ENCODE measurements at places on chromosomes 1 and 21. TPM values are rescaled to one million over a fixed set of nuclear protein-coding genes. Genes with fewer than 3 reads are reported as not detected.

- H3K4me1 ChIP-seq: no peaks in the 10 kb centered on the region
- no peaks in the 10 kb centered on the region for H3K27me3 ChIP-seq
- no peak for DNase-seq
- no peak overlapping the region for H3K27ac ChIP-seq
These were observed 57.3 kb downstream of the SLC37A1 start for GRCh38 chr21:42570841-42571387.

DNA sequence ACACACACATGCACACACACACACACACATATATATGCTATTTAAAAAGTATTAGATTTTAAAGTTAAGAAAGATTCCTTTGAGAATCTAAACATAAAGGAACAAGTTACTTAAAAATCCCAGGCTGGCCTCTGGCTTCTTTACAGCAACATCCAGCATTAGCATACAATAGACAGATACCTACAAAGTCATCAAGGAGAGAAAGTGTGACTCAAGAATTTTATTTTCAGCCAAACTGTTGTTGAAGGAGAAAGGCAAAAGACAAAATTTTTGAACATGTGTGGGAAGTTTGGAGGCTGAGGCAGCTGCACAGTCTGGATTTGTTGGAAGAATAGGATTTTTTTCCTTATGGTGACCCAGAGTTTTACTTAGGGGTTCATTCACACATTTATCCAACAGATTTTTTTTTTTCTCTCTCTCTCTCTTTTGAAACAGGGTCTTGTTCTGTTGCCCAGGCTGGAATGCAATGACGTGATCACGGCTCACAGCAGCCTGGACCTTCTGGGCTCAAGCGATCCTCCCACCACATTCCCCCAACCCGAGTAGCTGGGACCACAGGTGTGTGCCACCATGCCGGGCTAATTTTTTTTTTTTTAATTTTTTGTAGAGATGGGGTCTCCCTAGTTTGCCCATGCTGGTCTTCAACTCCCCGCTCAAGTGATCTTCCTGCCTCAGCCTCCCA lies 24.0 kb upstream of the SPOCD1 start:
- DNase-seq: no peak
- no peaks in the 10 kb centered on the region for H3K36me3 ChIP-seq
- no peak overlapping the region for H3K27ac ChIP-seq
- no peaks in the 10 kb centered on the region for H3K4me1 ChIP-seq
- no peaks in the 10 kb centered on the region for H3K27me3 ChIP-seq
- H3K4me3 ChIP-seq: no peak overlapping the region

- H3K27me3 ChIP-seq: no peaks in the 10 kb centered on the region
- H3K27ac ChIP-seq: no peak overlapping the region
- DNase-seq: no peak
- no peaks in the 10 kb centered on the region for H3K4me1 ChIP-seq
These were observed 496.3 kb downstream of the KIF26B start for GRCh38 chr1:245651093-245651492.

Gene CLCA2
- total RNA-seq: not detected

GRCh38 chr1:198437332-198437731 lies 103.1 kb downstream of the ATP6V1G3 start:
- no peak for DNase-seq
- H3K4me1 ChIP-seq: no peaks in the 10 kb centered on the region
- H3K27ac ChIP-seq: no peak overlapping the region
- no peaks in the 10 kb centered on the region for H3K36me3 ChIP-seq
- H3K4me3 ChIP-seq: no peak overlapping the region

DNA sequence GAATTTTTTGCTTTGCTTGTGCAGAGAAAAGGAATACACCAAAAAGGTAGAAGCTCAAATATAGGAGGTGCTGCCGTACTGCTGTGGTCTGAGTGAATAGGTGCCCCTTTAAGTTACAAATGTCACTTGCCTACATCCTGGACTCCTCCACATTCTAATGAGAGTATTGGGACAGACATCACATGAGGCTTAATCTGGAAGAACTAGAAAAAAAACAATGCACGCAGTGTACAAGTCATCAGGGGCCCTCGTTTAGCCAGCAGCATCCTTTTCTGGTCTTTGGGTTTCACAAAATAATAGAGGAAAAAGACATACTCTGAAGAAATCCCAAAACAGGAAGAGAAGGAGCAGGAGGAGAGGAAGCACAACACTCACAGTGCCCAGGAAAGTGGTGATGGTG lies 89.3 kb downstream of the SLC44A5 start:
- no peak overlapping the region for H3K27ac ChIP-seq
- no peaks in the 10 kb centered on the region for H3K36me3 ChIP-seq
- H3K4me3 ChIP-seq: no peak overlapping the region
- DNase-seq: no peak

Gene PCP4
- total RNA-seq: not detected

GRCh38 chr1:217088011-217088410 lies 364.8 kb upstream of the ESRRG start:
- H3K36me3 ChIP-seq: no peaks in the 10 kb centered on the region
- H3K27me3 ChIP-seq: peaks cover 5% of the 10 kb centered on the region

DNA sequence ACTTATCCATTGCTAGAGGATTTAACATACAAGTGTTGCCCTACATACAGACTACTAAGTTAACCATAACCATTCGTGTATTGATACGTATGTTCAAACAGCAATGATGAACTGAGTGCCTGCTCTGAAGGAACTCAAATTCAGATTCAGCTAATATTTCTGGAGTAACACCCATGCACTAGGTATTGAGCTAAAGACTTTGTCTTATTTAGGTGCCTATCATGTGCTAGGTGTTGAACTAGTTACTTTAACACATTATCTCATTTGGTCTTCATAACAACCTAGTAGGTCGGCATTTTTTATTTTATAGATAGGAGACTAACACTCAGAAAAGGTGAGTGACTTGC lies 160.0 kb downstream of the LTN1 start:
- no peaks in the 10 kb centered on the region for H3K36me3 ChIP-seq
- H3K4me1 ChIP-seq: no peaks in the 10 kb centered on the region
- no peak for DNase-seq

- DNase-seq: no peak
- H3K27ac ChIP-seq: peak overlapping the region; percentile 91
- H3K4me1 ChIP-seq: peaks cover 58% of the 10 kb centered on the region
- H3K36me3 ChIP-seq: peaks cover 15% of the 10 kb centered on the region
These were observed 3.0 kb downstream of the IER5 start for GRCh38 chr1:181091309-181092040.

DNA sequence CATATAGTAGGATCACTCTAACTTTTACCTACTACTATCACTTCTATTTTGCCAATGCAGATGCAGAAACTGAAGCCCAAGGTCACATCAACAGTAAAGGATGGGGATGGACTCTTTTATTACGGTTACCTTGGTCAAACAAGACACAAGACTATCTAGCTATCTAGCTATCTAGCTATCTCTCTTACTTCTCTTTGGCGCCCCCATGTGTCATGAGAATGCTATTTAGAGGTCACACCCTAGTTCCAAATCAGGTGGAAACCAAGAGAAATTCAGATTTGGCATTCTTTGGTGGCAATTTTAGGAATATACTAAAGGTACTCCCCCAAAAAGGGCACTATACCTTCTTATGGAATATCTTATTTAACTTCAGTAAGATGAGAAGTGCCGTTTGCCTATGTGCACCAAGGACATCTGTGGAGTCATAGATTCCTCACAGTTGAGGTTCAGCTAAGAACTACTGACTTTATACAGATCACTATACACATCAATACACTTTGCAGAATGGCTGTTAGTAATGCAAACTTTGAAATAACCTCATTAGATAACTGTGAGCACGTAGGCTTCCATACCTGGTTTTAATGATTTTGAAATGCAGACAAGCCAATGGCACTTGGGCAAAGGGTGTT lies 6.7 kb downstream of the ZNF648 start:
- H3K27me3 ChIP-seq: no peaks in the 10 kb centered on the region
- no peaks in the 10 kb centered on the region for H3K4me1 ChIP-seq
- H3K36me3 ChIP-seq: no peaks in the 10 kb centered on the region
- H3K4me3 ChIP-seq: no peak overlapping the region

DNA sequence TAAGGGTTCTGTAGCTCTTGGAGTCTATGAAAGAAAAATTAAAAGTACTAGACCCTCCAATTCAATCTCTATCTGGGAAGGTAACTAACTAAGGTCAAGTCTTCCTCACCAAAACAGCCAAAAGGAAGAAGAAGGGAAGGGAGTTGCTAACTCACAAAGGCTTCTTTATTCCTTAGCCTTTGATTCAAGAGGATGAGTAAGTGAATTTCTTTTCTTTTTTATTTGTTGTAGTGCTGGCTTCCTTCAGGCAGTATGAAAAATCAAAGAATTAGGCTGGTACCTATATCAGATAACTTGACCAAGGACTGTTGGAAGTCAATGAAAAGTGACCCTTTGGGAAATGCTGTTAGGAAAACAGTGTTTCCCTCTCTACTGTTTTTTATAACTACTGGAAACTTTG lies 144.4 kb upstream of the NRIP1 start:
- no peak overlapping the region for H3K27ac ChIP-seq
- H3K27me3 ChIP-seq: no peaks in the 10 kb centered on the region
- H3K36me3 ChIP-seq: no peaks in the 10 kb centered on the region
- no peaks in the 10 kb centered on the region for H3K4me1 ChIP-seq

- no peaks in the 10 kb centered on the region for H3K36me3 ChIP-seq
- H3K4me1 ChIP-seq: no peaks in the 10 kb centered on the region
- DNase-seq: no peak
- no peaks in the 10 kb centered on the region for H3K27me3 ChIP-seq
- no peak overlapping the region for H3K27ac ChIP-seq
- H3K4me3 ChIP-seq: no peak overlapping the region
These were observed 75.2 kb downstream of the RERE start for GRCh38 chr1:8742022-8742924.

- DNase-seq: peak; percentile 35
- H3K4me3 ChIP-seq: peak overlapping the region; percentile 81
- H3K4me1 ChIP-seq: peaks cover 5% of the 10 kb centered on the region
- no peaks in the 10 kb centered on the region for H3K27me3 ChIP-seq
- H3K27ac ChIP-seq: peak overlapping the region; percentile 96
- peaks cover 6% of the 10 kb centered on the region for H3K36me3 ChIP-seq
These were observed 631 bp downstream of the LRIF1 start for GRCh38 chr1:110962892-110963690.

- DNase-seq: no peak
- H3K27me3 ChIP-seq: no peaks in the 10 kb centered on the region
- no peaks in the 10 kb centered on the region for H3K4me1 ChIP-seq
- H3K4me3 ChIP-seq: no peak overlapping the region
- no peaks in the 10 kb centered on the region for H3K36me3 ChIP-seq
These were observed 252.1 kb upstream of the SGIP1 start for GRCh38 chr1:66281808-66282207.

DNA sequence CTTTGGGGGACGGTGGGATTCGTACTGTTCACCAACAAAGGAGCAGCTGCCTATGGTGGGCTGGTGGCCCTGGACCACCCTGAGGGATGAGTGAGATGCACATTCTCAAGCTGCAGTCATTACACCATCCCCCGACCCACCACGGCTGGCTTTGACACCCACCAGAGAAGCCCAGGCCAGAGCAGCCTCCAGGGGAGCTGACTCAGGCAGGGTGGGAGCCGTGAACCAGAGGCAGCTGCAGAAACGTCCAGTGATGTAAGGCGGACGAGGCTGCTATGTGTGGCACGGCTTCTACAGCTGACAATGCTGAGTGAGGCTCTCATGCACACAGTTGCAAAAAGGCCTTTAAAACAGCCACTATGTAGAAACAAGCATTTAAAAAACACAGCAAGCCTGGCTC lies 40.1 kb downstream of the CHAF1B start:
- peaks cover 10% of the 10 kb centered on the region for H3K4me1 ChIP-seq
- no peak for DNase-seq
- H3K27ac ChIP-seq: no peak overlapping the region
- no peaks in the 10 kb centered on the region for H3K36me3 ChIP-seq
- no peaks in the 10 kb centered on the region for H3K27me3 ChIP-seq
- no peak overlapping the region for H3K4me3 ChIP-seq

GRCh38 chr1:12615865-12616708 lies 1.9 kb downstream of the DHRS3 start:
- H3K4me3 ChIP-seq: peak overlapping the region; percentile 92
- no peaks in the 10 kb centered on the region for H3K27me3 ChIP-seq
- peaks cover 62% of the 10 kb centered on the region for H3K4me1 ChIP-seq
- H3K27ac ChIP-seq: peak overlapping the region; percentile 95
- DNase-seq: no peak

Gene MATN1
- total RNA-seq: 0.59 TPM

DNA sequence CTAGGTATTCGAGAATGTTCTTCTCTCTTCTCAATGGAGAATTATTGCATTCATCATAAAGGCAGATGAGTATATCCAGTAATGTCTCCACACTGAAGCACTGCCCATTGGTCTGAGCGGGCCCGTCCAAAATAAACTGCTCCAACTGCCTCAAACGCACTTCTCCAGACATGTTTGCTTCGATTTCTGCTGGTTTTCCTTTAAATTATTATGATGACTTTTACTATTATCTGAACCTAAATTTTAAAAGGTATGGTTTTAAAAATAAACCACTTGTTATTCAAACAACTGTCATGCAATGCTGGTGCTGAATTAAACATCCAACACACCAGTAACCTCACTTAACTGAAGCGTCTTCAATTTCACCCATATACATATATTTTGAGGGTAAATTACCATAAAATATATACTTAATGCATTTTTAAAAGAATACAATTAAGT lies 1.3 kb downstream of the CDC42BPA start:
- H3K36me3 ChIP-seq: no peaks in the 10 kb centered on the region
- peak overlapping the region; percentile 92 for H3K4me3 ChIP-seq
- DNase-seq: no peak
- peak overlapping the region; percentile 90 for H3K27ac ChIP-seq

DNA sequence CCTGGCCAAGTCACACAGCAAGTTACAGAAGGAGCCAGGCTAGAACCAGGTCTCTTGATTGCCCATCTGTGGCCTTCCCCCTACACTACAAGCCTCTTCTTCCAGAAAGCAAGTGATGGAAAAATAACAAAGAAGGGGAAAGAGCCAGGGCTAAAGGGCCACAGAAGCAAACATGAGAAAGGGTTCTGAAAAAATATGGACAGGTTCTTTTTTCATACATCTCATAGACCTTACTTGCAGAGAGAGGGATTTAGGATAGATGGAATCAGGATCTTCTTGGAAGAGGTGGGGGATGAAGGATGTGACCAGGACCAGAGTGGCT lies 3.2 kb downstream of the RHBG start:
- no peaks in the 10 kb centered on the region for H3K36me3 ChIP-seq
- H3K27me3 ChIP-seq: no peaks in the 10 kb centered on the region
- no peak for DNase-seq
- no peak overlapping the region for H3K27ac ChIP-seq
- H3K4me1 ChIP-seq: peaks cover 5% of the 10 kb centered on the region

GRCh38 chr21:38544661-38545060 lies 46.4 kb upstream of the ERG start:
- H3K4me1 ChIP-seq: no peaks in the 10 kb centered on the region
- H3K27ac ChIP-seq: no peak overlapping the region
- no peaks in the 10 kb centered on the region for H3K27me3 ChIP-seq
- no peaks in the 10 kb centered on the region for H3K36me3 ChIP-seq
- no peak overlapping the region for H3K4me3 ChIP-seq

Gene UBXN10
- 0.05 TPM for total RNA-seq

- no peaks in the 10 kb centered on the region for H3K4me1 ChIP-seq
- no peaks in the 10 kb centered on the region for H3K27me3 ChIP-seq
- DNase-seq: no peak
- no peak overlapping the region for H3K4me3 ChIP-seq
- peaks cover 25% of the 10 kb centered on the region for H3K36me3 ChIP-seq
These were observed 18.8 kb upstream of the SRM start for GRCh38 chr1:11078631-11079030.
